ENCODE measurements at places on chromosomes 13 and 19.

DNA sequence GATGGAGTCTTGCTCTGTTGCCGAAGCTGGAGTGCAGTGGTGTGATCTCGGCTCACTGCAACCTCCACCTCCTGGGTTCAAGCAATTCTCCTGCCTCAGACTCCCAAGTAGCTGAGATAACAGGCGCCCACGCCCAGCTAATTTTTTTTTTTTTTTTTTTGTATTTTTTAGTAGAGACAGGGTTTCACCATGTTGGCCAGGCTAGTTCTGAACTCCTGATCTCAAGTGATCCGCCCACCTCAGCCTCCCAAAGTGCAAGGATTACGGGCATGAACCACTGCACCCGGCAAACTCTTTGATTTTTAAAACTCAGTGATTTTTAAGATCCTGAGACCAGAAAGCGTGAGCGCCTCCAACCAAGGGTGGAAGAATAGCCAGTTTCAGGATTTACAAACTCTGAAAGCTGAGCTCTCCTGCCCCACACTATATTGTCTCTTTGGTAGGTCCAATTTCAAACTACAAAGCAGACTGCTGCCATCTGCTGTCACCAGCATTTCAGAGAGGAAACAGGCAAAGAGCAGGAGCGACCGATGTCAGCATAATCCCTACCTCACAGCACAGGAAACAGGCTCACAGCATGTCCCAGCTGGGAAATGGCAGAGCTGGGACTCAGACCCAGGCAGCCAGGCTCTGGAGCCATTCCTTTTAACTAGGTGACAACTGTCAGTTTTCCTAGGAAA lies 9.2 kb downstream of the NOSIP start:
- no peak for DNase-seq

GRCh38 chr19:41646589-41647204 lies 19.8 kb upstream of the CEACAM4 start:
- no peak for DNase-seq

- no peak for DNase-seq
Measured at GRCh38 chr19:41305927-41306793, 3.8 kb upstream of the CCDC97 start.

DNA sequence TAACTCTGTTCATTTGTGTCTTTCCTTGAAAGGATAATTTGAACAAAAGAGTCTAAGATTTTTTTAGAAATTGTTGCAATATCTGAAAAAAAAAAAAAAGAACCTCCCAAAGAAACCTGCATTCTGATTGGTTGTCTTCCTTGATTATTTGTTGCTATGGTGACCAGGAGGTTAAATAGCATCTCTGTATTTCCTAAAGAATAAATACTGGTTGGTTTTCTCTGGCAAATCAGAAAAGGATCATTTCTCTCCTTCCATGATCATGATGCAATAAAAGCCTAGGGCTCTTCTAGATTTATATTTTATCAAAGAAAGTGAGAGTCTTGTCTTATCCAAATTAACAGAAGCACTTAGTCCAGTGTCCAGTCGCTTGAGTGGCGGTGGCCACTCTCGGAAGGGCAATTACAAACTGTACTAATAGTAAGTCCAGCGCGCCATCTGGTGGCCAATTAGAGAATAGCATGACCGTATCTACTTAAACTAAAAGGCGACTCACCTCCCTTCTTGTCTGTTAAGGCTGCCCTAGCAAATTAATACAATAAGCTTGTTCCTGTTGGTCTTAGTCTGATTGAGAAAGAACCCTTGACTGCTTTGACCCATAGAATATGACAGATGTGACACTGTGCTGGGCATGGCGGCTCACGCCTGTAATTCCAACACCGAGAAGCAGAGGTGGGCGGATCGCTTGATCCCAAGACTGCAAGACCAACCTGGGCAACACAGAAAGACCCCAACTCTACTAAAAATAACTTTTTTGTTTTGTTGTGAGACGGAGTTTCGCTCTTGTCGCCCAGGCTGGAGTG lies 47.0 kb upstream of the PNMA8B start:
- peak; percentile 88 for DNase-seq

GRCh38 chr13:42170029-42170428 lies 101.9 kb upstream of the AKAP11 start:
- no peak for DNase-seq
